ENCODE measurements at places on chromosomes 16 and 17.

- DNase-seq: no peak
These were observed 6.5 kb downstream of the WWP2 start for GRCh38 chr16:69768666-69769065.

DNA sequence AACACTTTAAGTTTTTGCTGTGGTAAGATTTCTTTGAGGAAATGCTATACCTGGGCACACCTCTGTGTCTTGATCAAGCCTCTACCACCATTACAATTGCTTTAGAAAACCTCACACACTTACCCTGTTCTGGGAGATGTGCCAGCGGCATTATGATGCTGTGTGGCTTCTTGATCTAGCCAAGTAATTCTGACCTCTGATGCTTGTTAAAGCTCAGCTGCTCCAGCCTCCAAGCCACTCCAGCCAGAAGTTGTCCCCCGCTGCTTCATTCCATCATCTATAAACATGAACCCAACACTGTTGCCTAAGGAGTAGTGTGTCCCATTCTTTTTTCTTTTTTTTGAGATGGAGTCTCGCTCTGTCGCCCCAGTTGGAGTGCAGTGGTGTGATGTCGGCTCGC, 60.1 kb downstream of the CYLD start:
- no peak for DNase-seq

GRCh38 chr17:79305768-79306423, 231.3 kb downstream of the ENGASE start:
- DNase-seq: no peak

DNA sequence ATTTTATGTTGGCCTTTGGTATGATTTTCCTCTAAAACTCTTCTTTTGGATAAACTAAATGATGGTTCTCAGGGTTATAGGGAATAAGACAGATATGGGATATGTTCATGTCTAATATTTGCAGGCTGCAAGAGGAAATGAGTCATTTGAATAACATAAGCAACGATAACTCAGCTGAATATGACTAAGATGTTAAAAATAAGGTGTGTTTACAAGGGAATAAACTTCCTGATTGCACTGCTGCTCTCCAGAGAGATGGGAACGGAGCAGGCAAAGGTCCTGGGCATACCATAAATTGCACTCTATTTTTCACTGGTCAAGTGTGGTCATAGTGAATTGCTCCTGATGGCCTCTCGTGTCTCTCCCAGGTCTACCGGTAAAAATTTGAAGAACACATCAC, 666.2 kb downstream of the TOX3 start:
- no peak for DNase-seq

DNA sequence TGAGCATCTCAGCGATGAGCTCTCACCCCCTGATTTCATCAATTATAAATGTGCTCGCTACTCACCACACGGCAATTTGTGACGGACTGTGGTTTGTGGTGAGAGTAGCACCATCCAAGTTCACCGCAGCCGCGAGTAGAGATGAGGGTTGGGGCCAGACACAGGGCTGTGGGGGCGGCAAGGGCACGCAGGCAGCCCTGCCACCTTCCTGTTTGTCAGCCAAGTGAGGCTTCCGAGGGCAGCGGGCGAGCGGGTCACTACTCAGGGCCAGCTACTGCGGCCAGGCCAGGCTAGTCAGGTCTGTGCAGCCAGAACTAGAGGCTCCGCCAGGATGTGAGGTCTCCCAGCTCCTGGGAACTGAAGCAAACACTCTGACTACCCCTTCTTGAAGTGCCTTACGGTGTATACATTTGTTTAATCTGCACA, 39.6 kb upstream of the MEOX1 start:
- no peak for DNase-seq

DNA sequence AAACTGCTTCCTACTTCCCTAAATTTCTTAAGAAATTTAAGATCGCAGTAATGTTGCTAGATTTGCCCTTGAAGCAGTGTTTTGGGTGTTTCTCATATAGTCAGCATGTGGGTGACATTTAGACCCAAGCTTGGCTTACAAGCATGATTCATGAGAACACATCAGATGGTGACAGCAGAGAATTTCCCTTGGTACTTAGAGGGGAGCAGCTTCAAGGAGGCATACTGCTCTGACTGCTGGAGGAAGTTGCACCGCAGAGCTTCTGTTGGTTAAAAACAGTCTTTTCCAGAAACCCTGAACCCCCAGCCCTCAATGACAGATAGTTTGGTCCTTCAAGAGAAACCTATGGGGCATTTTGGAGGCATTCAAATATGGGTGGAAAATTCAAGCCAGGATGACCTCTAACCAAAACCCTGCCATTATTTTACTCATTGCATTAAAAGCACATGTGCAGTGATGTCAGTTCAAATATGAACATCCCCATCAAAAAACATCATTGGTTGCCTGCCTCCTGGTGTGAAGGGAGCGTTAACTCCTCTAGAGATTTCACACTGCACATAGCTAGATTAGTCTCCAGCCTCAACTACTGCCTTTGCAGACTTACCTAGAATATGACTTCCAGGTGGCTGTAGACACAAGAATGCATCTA, 201.5 kb upstream of the CACNG5 start:
- DNase-seq: no peak

DNA sequence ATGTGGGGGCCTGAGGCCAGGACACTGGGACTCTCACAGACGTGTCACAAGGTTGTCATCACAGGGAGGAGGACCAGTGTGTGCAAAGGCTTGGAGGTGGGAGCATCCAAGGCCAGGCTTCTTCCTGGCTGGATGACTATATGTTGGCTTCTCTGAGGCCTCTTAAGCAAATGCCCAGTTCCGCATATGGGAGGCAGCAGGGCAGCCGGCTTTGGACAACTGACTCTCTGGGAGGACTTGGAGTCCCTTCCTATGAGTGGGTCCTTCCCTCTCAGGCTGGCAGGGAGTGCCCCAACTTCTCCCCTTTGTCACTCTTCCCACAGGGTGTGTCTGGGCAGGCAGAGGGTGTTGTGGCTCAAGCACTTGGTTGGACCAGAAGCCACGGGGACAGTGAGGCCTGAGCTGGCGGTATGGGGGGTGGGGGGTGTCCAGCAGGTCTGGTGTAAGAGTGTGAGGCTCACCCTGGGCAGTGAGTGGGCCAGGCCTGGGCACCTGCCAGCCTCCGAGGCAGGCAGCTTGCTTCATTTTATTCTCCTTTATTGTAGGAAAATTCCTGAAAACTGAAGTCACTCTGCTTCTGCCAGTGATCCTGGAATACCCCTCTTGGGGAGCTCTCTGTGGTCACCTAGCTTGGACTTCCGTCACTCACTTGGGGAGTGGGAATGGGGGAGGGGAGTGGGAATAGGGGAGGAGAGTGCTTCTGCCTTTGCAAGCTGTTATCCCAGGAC, 14.9 kb downstream of the ADGRG1 start:
- DNase-seq: no peak

DNA sequence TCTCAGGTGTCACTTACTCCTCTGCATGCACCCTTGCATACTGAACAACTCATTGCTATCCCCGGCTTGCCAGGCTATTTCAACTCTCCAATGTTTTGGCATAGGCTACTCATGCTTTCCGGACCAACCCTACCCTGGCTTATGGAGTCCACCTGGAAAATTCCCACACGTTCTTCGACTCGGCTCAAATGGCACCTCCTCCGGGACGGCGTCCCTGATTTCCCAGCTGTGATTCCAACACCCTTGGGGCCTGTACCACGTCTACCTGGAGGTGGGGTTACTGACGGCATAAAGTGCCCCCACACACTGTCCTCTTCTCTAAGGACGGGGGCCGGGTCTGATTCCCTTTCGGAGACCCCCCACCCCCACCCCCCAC, 498 bp downstream of the SMYD4 start:
- DNase-seq: no peak

GRCh38 chr17:9332132-9332494, 243.5 kb downstream of the STX8 start:
- DNase-seq: no peak

- DNase-seq: no peak
These were observed 301.2 kb downstream of the SEC14L1 start for GRCh38 chr17:77441940-77442339.

DNA sequence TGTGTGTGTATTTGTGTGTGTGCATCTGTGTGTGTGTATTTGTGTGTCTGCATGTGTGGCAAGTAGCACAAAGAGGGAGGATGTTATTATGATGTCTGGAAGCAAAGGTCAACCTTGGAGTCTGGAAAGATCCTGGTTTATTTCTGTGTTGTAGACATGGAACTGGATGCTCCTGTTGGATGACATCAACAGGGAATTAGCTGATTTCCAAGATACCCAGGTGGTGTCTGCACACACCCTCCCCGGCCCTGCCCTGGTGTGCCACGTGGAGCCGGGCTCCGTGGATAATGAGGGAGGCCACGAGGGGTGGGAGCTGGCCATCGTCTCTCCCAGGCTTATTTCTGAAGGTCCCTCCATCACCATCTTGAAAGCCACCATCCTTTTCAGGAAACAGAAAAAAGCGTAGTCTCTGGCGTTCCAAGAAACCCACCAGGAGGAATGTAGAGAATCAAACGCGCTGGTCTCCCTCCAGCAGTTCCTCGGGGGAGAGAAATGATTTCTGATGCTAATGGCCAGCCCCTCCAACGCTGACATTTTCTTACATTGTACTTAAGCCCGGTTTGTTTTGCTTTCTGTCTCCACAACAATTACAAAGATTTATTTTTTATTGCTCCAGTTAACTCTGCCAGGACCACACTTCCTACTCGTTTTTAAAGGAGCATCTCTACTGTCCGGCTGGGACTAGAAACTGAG, 93.3 kb downstream of the FOXL1 start:
- no peak for DNase-seq

DNA sequence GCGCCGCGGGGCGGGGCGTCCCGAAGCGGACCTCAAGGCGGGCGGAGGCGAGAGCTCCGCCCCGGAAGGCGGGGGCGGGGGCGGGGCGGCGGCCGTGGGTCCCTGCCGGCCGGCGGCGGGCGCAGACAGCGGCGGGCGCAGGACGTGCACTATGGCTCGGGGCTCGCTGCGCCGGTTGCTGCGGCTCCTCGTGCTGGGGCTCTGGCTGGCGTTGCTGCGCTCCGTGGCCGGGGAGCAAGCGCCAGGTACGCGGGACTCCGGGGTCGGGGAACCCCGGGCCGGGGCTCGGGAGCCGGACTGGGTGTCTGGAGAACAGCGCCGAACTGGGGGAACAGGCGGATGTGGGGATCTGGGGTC, at the start of gene TNFRSF12A:
Gene TNFRSF12A (plus strand): TSS at position 122 of the 357 bp plus-strand sequence. CDS start 30 bp downstream, at position 152.
- no peak for DNase-seq

DNA sequence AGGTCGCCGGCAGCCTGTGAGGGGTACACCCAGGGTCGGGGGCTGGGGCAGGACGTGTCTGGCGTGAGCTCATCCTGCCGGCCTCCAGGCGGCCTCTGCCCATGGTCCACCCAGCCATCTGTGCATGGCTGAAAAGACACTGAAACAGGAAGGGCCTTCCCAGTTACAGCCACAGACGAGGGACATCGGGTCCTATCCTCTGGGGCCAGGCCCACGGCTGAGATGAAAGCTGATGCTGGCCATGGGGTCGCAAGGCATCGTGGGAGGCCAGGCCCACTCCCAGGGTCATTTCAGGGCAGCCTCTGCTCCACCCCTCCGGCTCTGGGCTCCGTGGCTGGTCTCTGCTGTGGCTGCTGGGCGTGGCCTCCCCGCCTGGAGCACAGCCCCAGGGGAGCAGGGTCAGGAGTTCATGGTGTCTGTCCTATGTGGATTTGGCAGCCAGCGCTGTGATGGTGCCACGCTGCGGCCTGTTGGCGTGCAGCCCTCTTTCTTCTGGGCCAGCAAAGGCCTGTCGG, 16.6 kb upstream of the ATP6V0C start:
- DNase-seq: no peak

- DNase-seq: no peak
These were observed 219.5 kb downstream of the NTN1 start for GRCh38 chr17:9240659-9241370.

GRCh38 chr17:49557312-49558024, 18.2 kb upstream of the NXPH3 start:
- DNase-seq: no peak

GRCh38 chr16:5065326-5065725, 430 bp downstream of the C16orf89 start:
- DNase-seq: no peak

DNA sequence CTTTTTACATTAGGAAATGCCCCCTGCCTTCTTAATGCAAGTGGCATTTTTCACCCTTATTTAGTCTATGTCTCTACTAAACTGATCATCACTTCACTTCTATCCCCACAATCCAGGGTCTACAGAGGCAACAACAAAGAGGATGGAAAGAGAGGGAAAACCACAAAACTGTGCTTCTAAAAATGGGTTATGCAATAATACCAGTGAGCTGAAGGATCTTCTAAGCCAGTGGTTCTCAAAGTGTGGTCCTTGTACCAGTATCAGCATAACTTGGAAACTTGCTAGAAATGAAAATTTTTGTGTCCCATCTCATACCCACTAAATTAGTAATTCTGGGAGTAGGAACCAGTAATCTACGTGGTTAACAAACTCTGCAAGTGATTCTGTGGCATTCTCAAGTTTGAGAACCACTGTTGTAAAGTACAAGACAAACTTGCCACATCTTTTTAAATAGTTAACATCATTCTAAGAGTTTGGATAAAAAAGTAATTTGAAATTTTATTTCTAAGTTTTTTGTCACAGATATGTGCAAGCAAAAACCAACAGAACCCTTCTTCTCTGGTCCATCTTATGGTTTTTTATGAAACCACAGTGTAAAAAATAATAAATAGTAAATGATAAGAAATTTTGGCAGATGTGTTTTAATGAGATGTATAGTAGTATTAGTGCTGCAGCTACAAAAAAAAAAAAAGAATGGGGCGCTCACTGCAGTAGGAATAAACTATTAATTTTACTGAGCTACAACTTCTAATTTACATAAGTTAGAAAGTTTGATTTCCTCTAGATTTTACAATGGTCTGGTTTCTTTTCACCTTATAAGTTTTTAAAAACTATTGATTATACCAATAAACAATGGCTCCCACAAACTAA, 16.2 kb downstream of the CDC27 start:
- no peak for DNase-seq

Measured in esophagus squamous epithelium (tissue), 5 donors.